ENCODE measurements at places on chromosomes 13 and 19.

- no peak for DNase-seq
These were observed 3.3 kb downstream of the EEF2 start for GRCh38 chr19:3981736-3982681.

DNA sequence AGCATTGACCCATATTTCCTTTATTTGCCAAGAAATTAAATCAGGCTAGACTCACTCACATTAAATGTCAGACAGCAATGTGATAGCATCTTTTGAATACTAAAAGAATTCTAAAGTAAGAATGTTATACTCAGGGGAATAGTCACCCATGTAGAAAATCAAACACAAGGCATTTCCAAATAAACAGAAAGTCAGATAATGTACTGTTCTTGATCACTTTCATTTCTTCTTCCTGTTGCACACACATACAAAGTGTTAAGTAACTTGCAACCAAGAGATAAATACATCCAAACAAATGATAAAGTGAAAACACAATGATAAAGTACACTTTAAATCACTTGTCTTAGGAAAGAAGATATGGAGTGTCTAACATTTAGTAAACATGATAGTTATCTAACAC, 1366.6 kb upstream of the MIR17HG start:
- no peak for DNase-seq

GRCh38 chr13:52782471-52783448, 43.1 kb upstream of the CNMD start:
- DNase-seq: no peak

DNA sequence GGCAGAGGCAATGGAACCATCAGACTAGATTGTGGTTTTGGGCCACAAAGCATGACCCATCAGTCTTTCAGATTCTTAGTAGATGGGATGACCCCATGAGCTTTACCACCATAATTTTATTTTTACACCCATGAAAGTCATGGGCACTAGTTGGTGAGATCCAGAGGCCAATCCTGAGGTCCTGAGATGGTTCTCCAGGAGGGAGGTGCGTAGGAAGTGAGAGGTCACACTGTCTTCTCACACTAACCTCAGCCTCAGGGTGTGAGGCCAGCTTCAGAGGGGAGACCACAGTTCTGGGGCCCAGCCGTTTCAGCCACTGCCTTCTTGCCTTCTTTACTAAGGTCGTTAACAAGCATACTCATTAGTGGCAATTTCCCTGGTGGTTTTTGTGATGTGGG, 106.4 kb downstream of the AKAP11 start:
- no peak for DNase-seq

GRCh38 chr19:280541-281009, 10.6 kb downstream of the PLPP2 start:
- DNase-seq: no peak

GRCh38 chr13:99391781-99392469, 84.7 kb upstream of the GPR183 start:
- DNase-seq: no peak

GRCh38 chr13:76656500-76656899, 229.7 kb downstream of the KCTD12 start:
- DNase-seq: no peak

DNA sequence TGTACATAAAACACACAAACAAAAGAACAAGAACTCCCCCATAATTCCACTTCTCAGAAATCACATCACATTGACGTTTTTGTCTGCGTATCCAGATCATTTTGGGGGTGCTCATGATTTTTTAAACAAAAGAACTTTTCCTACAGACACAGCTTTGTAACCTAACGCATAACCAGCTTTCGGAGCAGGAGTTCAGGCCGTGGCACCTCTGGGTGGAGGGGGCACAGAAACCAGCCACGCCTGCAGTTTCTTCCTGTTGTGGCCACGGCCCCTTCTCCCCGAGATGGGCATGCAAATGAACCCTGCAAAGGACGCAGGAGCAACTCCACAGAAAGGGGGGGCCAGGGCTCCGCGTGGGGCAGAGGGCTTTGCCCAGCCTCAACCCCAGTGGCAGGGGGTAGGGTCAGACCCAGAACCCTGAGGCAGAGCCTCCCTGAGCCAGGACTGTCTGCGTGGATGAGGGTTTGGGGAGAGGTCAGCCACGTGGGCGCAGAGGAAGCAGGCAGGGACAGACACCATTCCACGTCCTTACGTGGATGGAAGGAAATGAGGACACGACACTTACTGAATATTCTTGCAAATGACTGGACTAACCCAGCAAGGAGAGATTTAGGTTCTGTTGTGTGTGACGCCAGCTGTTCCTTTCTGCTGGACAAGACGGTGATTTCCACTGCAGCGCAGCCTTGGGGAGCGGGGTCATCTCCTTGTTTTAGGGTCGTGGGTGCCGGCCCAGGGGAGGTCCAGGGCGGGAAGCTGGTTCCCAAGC, 64.4 kb downstream of the RASA3 start:
- no peak for DNase-seq

DNA sequence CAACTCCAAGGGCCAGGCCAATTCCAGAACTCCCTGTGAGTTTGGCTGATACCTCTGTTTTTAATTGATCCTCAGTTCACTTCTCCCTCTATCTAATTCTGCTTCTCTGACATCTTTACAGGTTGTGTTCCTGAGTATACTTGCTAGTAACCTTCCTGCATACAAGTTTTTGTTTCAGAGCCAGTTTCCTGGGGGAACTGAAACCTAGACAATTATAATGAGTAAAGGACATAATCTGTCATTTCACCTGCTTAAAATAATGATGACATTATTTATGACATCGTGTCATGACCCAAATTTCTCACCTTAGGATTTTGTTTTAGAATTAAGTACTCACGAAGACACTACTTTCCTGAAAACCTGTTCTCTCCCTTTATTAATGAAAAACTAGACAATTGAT, 12.5 kb upstream of the MYCBP2 start:
- no peak for DNase-seq

GRCh38 chr13:98083507-98083906, 59.4 kb upstream of the FARP1 start:
- peak; percentile 97 for DNase-seq

GRCh38 chr19:10724573-10725071, 6.7 kb downstream of the DNM2 start:
- DNase-seq: peak; percentile 69

DNA sequence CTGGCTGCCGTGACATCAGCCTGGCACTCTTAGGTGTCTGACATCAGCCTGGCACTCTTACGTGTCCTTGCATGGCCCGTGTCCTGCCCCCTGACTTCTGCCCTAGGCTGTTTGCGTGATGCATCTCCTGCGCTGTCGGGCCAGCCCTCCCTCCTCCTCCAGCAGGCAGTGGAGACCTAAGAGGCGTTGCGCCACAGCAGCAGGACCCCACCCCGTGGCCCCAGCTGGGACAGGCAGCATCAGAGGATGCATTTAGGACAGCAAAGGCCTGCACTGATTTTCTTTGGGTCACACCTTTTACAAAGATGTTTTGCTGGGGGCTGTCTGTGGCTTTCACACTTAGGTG, 65.3 kb downstream of the GPR12 start:
- DNase-seq: no peak

Measured in EH (cell line).